Fibroblast of pulmonary artery (primary cell): ENCODE measurements at places on chromosomes 11 and 22.

DNA sequence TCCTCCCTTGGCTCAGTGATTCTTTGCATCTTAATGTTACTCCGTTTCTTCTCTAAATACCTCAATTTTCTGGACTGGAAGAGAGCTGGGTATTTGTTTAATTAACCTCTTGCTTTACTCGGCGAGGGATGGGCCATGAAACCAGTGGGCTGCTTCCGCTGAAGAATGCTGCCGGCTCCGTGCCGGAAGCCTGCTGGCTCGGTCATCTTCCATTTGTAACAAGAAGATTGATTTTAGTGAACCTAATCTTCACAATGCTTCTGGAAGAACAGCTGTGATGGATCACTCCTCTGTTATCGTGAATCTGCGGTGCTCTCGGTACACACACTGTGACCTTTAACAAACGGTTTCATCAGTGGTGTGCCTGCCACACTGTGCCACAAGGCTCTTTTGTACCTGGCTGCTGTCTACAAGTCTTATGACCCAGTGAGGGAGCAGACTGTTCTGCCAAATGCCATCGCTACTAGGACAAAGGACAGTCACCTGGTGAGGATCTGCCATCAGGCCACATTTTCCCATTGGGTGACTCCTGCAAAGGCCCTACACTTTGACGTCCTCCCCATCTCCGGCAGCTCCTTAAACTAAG is 25.3 kb upstream of the PARVB start:
- no peak for DNase-seq

- DNase-seq: no peak
These were observed 268.5 kb upstream of the SYN3 start for GRCh38 chr22:33326540-33327295.

- no peak for DNase-seq
These were observed 88.9 kb downstream of the ARFGAP2 start for GRCh38 chr11:47087801-47088200.

DNA sequence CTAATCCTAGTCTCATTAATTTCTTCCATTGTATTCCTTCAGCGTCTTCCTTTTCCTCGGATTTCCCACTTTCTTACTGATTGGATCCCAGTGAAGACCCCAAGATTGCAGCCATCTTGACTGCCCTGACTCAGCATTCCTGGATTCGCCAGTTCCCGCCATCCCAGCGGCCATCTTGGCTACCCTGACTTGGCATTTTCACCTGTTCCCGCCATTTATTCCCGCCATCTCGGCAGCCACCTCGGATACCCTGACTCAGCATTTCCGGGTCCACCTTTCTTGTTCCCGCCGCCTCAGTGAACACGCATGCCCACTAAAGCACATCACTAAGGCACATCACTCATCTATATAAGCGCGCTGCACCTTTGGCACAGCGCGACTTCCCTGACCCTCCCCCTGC is 13.8 kb upstream of the OR56A3 start:
- DNase-seq: no peak

GRCh38 chr22:43862882-43863202 is 529 bp upstream of the SULT4A1 start:
- DNase-seq: no peak

- DNase-seq: no peak
These were observed 366.8 kb upstream of the CCDC179 start for GRCh38 chr11:23227078-23227445.

DNA sequence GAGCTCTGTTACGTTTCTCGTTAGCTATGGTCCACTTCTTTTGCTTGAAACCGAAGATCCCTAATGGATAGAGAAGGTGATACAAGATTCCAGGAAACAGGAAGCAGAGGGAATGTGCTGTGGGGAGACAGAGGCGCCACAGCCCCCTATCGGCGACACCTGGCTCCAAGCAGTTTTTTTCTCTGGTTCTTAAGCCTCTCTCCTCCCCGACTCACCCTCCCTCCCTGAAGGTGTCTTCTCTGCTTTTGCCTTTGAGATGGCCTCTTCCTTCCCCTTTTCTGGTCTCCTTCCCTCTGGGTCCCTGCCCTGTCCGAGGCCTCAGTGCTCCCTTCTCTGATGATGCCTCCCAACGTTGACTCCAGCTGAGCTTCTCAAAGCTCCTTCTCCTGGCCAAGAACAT is 14.2 kb upstream of the APOBEC3A start:
- DNase-seq: no peak
